Diencephalon (tissue), 1 donor: ENCODE measurements at places on chromosomes 12 and 14. TPM values are rescaled to one million over a fixed set of nuclear protein-coding genes. Genes with fewer than 3 reads are reported as not detected.

The DTX1 gene
- total RNA-seq = 34.8 TPM

The C12orf60 gene
- total RNA-seq = 3.7 TPM

The GLT8D2 gene
- total RNA-seq = 11.5 TPM

The PTGER2 gene
- total RNA-seq = 0.46 TPM

The DDHD1 gene
- 43.4 TPM for total RNA-seq
